ENCODE measurements at places on chromosomes 3 and 15. TPM values are rescaled to one million over a fixed set of nuclear protein-coding genes. Genes with fewer than 3 reads are reported as not detected.
A peak's percentile ranks its signal among the peaks of the same experiment; 100 is the strongest.

The CKMT1A gene
- 0.33 TPM for total RNA-seq

The ACVR2B gene
- total RNA-seq: 6.9 TPM

The CPNE4 gene
- total RNA-seq: not detected

The PIERCE2 gene
- total RNA-seq: 0.34 TPM

DNA sequence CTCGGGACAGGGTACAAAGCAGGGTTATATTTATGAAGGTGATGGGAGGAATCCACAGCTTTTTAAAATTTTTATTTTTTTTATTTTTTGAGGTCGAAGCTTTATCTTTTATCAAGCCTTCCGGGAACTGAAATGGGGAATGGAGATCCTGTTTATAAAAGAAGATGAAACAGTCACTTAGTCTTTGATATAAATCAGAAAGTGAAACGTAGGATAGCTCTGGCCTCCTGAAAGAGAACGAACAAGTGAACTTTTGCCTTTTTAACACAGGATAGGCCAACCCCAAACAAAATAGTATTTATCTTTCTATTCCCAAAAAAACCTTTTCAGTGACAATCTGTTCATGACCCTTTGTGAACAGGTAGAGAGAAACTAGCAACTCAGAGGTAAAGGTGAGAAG lies 634.0 kb upstream of the LMCD1 start:
- no peak overlapping the region for H3K27ac ChIP-seq
- H3K4me1 ChIP-seq: peaks cover 3% of the 10 kb centered on the region
- no peak for DNase-seq
- no peak overlapping the region for H3K4me3 ChIP-seq
- H3K27me3 ChIP-seq: no peaks in the 10 kb centered on the region

DNA sequence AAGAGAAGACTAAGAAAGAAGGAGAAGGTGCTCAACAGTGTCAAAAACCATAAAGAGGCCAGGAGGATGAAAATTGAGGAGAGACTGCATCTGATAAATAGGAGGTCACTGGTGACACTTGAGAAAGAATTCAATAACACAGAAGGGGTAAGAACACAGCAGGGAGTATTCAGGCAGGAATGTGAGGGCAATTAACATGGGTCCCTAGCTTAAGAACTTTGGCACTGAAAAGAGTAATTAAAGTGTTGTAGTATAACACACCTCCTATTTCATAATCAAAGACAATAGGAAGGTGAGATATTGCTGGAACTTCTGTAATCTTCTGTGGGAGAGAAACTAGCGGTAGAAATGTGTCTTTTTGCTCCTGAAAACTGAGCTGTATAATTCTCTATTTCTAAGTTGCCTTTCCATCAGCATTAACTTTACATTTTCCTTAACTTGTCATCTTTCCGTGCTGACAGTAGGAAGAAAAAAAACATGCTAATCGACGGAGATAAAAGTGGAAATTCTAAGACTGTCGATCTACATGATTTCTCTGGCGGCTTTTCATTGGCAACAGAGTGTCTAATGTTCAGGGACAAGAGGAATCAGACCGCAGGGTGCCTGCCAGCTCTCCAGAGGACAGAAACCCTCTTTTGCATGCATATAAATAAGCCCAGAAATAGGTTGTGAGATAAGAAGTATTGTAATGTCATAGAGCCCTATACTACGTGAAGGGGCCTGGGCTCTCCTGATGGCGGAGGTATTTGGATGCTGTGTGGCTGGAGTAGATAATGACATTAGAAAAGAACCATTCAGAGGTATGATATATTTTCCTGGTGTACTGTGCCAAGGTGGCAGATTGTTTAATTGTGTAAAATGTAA lies 147.9 kb upstream of the GAP43 start:
- H3K4me3 ChIP-seq: no peak overlapping the region
- peaks cover 2% of the 10 kb centered on the region for H3K27me3 ChIP-seq
- no peak overlapping the region for H3K27ac ChIP-seq
- no peaks in the 10 kb centered on the region for H3K4me1 ChIP-seq

DNA sequence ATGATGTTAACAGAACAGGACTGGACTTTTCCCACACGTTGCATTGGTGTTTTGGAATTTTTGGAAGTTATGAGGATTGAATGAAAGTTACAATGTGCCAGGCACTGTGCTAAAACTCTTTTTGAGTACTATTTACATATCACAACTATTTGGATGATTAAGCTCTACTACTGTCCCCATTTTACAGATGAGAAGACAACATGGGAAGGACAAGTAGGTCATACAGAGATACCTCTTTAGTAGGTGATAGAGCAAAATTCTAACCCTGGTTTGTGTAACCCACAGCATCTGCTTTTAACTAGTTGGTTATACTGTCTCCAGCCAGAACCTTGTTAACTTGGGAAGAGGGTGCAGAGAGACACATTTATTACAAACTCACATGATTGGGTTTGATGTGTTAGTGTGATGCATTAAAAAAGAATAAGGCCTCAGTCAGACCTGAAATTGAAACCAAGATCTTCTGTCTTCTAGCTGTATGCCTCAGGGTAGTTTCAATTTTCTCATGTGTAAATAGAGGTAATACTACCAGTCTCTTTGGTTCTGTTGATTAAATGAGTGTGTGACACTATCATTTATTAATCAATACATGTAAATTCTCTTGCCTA lies 1.4 kb downstream of the NDUFB4 start:
- peaks cover 10% of the 10 kb centered on the region for H3K4me1 ChIP-seq
- no peak overlapping the region for H3K4me3 ChIP-seq
- H3K36me3 ChIP-seq: peaks cover 14% of the 10 kb centered on the region
- no peak for DNase-seq
- H3K27me3 ChIP-seq: no peaks in the 10 kb centered on the region

DNA sequence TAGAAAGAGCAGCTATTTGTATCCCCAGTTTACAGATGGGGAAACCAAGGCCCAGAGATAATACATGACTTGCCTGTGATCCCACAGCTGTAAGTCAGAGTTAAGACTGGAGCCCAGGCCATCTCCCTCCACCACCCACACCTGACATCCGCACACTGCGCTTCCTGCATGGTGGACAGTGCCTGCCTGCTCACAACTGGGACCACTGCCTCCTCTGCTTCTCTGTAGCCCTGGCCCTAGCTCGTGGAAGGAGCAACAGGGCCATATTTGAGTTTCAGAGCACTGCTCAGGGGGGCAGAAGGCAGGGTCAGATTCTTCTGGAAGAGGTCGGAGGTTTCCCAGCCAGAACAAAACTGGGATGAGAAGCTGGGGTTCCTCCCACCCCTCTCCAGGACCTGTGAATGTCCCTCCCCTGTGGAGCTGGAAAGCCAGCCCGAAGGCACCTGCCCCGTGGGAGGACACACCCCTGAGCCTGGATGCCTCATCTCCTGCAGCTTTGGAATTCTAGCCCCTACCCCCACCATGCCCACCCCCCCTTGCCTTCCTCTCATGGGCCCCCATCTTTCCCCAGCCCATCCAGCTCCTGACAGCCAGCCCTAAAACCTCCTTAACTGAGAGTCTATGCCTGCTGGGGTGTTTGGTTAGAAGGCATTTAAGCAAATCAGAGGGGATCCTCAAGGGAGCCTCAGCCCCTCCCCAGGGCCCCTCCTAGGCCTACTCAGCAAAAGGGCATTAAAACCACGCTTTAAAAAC lies 100.1 kb downstream of the TPRA1 start:
- DNase-seq: no peak
- H3K4me3 ChIP-seq: no peak overlapping the region
- no peaks in the 10 kb centered on the region for H3K4me1 ChIP-seq
- peaks cover 43% of the 10 kb centered on the region for H3K27me3 ChIP-seq

- DNase-seq: peak; percentile 11
- no peak overlapping the region for H3K27ac ChIP-seq
- H3K4me1 ChIP-seq: peaks cover 15% of the 10 kb centered on the region
Measured at GRCh38 chr3:37072892-37073291, 79.6 kb downstream of the MLH1 start.

DNA sequence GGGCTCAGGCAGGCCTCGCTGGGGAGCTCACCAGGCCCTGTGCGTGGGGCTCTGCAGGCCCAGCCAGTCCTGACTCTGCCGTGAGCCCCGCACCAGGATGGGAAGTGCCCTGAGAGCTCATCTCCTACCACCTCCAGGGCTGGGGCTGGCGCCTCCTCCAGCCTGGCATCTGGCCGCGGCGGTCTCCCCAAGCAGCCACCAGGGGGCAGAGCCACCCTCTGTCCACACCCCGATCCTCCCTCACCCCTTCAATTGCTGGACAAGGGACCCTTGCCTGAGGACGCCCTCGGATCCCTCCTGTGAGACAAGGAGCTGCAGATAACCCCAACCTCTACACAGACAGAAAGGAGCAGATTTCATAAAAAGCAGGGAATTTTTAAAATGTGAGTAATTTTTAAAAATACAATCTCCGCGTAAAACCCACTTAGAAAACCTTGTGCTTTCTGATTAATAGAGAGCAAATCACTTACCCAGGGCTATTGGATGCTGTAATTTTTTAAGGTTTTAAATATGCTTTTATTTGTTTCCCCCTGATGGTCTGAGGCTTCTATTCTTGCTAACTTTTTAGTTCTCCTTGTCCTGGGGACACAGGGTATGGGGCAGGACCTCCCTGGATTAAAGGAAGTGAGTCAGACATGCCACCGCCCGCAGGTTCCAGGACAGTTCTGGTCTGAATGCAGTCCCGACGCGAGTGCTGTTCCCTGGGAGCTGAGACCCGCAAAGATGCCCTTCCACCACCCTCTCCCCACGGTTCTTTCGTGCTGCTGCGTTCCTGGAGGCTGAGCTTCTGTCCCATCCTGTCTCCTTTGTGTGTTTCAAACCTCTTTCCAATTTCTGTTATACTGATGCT lies 52.3 kb upstream of the CHRNA7 start:
- H3K36me3 ChIP-seq: no peaks in the 10 kb centered on the region
- H3K27me3 ChIP-seq: peaks cover 26% of the 10 kb centered on the region
- no peak overlapping the region for H3K27ac ChIP-seq

DNA sequence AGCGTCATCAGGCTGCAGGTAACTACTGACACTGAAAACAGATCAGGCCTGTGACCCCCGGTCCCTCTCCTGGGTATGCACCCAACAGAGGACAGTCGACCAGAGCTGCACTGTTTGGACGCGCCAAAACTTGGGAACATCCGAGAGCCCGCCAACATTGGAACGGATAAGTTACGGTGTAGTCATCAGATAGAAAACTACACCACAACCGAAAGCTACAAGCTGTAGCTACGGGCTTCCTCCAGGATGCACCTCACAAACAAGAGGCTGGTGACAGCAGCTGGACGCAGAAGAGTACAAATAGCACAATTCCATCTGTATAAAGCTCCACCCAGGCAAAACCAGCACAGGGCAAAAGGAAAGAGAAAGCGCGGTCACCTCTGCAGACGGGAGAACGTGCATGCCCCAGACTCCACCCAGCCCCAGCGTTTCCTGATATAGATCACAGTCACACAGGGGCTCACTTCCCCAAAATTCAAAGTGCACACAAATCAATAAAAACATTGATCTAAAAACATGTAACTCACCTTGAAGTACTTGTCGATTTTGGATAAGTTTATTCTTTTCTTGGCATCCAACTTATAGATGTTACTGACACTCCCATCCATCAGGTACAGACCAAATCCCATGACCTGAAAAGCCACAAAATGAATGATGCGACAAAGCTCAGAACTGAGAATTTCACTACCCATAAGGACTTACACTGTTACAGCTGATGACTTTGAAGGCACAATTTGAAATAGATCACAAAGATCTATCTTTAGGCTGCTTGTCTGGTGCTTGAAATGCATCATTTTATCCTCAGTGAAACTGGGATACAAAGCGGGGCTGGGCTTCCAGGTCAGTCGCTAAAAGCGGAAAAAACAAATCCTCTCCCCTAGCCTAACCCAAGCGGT lies 43.3 kb downstream of the CYFIP1 start:
- no peak for DNase-seq
- H3K27me3 ChIP-seq: no peaks in the 10 kb centered on the region
- no peaks in the 10 kb centered on the region for H3K36me3 ChIP-seq
- no peaks in the 10 kb centered on the region for H3K4me1 ChIP-seq

DNA sequence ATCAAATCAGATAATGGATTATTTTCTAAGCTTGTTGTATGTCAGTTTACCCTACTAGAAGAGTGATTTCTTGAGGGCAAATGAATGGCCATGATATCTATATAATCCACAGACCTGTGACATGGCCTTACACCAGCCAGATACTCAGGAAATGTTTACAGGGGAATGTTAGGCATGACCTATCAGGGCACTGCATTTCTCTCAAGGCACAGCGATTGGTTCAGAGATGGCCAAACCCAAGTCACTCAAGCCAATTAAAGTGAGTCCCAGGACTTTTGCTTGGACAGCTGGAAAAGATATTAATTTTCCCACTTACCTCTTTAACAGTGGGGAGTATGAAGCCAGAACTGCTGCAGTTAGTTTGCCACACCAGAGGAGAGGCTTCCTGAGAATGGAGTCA lies 28.7 kb upstream of the GATA2 start:
- no peak for DNase-seq
- H3K27ac ChIP-seq: no peak overlapping the region
- no peak overlapping the region for H3K4me3 ChIP-seq
- H3K4me1 ChIP-seq: no peaks in the 10 kb centered on the region
- H3K36me3 ChIP-seq: no peaks in the 10 kb centered on the region
- peaks cover 24% of the 10 kb centered on the region for H3K27me3 ChIP-seq

Measured in activated CD4-positive, alpha-beta T cell treated with anti-CD3 and anti-CD28 coated beads for 36 hours (primary cell).